ENCODE measurements at places on chromosomes 16 and 17.

DNA sequence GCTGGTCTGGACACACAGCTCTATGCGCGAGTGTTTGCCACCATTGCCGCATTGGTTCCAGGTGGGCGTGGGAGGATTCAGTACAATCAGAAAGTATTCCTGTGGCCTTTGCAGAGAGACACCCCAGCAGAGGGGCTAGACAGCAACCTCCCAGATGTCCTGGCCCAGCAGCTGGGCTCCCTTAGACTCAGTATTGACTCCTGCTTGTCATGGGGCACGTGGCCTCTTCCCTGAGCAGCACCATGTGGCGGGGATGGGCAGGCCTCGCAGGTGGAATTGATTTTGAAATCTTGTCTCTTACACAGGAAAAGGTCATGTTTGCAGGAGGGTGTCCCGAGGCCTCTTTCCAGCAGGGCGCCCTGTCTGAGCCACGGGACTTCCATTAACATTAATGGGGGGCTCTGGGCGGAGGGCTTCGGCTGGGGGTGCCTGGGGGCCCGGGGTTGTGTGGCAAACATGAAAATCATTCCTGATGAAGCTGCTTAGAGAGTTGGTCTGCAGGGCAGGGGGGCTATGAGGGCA lies 96.4 kb downstream of the C16orf78 start:
- no peak for DNase-seq

- no peak for DNase-seq
Measured at GRCh38 chr16:53964145-53964790, 260.3 kb downstream of the FTO start.

DNA sequence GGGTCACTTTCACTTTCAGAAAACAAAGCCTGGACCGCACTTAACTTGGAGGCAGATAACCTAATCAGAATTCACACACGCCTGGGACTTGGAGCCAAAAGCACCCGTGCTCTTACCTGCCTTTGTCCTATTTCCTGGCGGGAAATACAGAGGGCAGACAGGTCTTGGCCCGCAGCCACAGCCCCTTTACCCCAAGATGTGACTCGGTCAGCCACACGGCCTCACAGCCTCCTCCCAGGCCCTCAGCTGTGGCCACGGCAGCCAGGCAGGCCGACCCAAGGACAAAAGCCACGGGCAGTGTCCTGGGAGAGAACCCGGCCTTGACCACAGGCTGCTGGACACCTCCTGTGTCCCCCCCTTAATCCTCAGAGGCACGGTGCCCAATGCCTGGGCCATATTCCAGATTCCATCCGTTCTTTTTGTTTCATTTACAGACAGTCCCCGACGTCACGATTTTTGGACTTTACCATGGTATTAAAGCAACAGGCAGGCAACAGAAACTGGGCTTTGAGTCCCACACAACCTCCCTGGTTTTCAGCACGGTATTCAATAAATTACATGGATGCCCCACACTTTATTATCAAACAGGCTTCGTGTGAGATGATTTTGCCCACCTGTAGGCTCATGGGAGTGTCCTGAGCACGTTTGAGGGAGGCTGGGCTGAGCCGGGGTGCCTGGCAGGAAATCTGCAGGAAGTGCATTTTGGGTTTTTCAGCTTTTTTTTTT lies 30.1 kb upstream of the GAA start:
- DNase-seq = no peak

GRCh38 chr17:58755577-58756245 lies at the start of gene PPM1E:
Gene PPM1E, plus strand, starts transcription at chr17:58755854.
- peak; percentile 7 for DNase-seq

- no peak for DNase-seq
Measured at GRCh38 chr17:79678091-79678735, 52.5 kb upstream of the ENPP7 start.

- no peak for DNase-seq
Measured at GRCh38 chr17:76309461-76309860, 1.4 kb upstream of the QRICH2 start.

- DNase-seq = no peak
Measured at GRCh38 chr16:31479751-31480150, 3.2 kb upstream of the SLC5A2 start.

DNA sequence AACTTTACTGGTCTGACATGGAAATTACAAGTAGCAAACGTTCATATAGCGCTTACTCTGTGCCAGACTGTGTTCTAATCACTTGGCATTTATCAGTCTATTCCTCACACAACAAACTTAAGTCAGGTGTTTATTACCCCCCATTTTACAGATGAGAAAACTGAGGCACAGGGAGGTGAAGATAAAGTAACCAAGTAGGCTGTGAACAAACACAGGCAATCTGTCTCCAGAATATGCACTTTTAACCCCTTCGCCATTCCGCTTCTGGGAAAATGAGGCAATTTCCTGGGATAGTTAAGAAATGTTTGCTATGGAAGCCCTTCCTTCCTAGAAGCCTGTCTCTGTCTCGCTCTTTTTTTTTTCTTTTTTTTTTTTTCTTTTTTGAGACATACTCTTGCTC lies 12.2 kb upstream of the CXCL16 start:
- no peak for DNase-seq

- DNase-seq = no peak
Measured at GRCh38 chr16:63372815-63373214, 1336.6 kb upstream of the CDH8 start.

DNA sequence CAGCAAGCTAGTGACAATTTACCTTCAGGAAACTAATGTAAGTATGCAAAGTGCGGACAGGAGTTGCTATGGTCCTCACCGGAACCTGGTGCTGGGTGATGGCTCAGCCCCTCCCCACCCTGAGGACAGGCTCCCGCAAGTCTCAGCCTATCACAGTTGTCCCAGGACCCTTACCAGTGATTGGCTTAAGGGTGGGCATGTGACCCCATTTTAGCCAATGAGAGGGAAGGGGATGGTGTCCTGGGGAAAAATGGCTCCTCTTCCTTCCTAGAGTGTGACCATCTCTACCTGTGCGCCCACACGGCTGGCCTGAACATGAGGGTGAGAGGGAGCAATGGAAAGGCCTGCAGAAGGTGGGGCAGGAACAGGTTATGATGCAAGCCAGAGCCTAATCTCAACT lies 80.4 kb downstream of the C16orf78 start:
- no peak for DNase-seq

DNA sequence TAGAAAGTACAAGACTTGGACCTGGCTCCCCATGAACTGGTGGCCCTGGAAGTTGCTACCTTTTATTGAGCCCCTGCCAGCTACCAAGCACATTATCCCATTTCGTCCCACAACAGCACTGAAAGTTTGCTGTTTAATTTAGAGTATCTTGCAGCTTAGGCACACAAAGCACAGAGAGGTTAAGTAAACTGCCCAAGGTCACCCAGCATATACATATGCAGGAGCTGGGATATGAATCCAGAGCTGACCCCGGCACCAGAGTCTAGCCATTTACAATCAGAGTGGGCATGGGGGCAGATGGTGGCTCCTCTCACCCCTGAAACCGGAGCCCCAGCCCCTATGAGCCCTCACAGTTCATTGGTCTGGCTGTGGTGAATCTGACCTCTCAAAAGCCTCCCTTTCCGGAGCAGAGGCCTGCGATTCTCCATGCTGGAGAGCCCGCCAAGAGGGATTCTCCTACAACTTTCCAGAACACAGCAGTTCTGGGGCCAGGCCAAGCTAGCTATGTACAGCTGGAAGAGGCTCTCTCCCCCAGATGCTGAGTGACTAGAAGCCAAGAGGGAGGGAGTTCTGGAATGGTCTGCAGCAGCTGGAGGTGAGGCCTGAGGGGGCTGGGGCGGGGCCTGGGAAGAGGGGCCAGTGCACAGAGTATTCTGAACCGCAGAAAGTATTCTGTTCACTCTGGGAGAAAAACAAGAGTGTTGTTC lies 58.3 kb downstream of the SREBF1 start:
- no peak for DNase-seq

DNA sequence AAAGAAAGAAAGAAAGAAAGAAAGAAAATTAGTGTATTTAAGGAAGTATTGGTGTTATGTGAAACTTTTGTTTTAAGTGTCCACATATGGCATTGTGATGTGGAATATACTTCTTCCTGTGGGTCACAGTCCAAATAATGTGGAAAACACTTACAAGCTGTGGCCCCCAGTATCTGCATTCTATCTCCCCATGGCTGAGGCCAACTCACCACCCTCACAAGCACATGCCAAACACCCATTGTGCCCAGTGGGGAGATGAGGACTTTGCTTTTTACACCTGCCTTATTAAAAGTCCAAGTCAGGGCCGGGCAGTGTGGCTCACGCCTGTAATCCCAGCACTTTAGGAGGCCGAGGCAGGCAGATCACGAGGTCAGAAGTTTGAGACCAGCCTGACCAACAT lies 4.0 kb upstream of the P2RX5 start:
- no peak for DNase-seq

DNA sequence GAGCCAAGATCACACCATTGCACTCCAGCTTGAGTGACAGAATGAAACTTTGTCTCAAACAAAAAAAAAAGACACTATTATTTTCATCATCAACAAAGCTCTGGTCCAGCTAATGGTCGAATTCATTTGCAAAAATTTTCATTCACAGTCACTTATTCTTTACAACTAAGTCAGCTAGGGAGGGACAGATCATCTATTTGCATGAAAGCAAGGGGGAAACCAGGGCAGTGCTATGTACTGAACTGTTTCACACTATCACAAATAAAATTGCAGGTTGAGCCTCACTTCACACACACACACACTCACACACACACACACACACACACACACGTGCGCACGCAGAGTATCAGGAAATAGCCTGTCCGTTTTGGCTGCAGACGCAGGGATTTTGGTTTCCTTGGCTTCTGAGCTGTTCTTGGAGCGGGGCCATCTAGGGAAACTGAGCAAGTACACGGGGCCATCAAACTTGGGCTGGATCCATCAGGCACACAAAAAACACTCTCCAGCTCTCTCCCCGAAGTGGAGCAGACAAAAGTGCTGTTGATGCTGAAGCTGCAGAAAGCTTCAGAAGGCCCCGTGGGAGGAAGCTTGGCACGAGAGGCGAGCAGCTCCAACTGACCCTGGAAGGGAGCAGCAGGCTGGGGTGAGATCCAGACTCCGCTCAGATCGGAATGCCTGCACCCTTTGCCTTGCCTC lies 44.3 kb upstream of the HELZ start:
- no peak for DNase-seq

DNA sequence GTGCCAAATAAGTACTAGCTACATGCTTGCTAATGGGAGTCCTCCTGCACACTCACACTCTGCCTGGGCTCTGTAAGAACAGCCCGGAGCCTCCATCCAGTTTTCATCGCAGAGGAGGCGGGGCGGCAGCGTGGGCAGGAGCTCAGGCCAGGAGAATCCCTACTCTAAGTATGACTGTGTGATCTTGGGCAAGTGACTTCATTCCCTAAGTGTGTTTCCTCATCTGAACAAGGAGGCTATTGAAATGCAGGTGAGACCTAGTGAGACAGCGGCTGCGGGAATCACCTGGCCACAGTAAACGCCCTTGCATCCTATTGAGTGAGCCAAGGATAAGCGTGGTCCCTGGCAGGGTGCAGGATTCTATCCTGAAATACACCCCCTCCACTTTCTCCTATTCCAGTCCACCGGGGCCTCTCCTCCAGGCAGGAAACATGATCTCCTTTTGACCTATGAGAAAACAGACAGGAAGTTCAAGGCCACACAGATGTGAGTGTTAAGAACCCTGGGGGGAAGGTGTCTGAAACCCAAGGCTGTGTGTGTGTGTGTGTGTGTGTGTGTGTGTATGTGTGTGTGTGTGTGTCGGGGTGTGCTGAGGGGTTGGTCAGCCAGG lies 5.2 kb upstream of the RAI1 start:
- DNase-seq = no peak

DNA sequence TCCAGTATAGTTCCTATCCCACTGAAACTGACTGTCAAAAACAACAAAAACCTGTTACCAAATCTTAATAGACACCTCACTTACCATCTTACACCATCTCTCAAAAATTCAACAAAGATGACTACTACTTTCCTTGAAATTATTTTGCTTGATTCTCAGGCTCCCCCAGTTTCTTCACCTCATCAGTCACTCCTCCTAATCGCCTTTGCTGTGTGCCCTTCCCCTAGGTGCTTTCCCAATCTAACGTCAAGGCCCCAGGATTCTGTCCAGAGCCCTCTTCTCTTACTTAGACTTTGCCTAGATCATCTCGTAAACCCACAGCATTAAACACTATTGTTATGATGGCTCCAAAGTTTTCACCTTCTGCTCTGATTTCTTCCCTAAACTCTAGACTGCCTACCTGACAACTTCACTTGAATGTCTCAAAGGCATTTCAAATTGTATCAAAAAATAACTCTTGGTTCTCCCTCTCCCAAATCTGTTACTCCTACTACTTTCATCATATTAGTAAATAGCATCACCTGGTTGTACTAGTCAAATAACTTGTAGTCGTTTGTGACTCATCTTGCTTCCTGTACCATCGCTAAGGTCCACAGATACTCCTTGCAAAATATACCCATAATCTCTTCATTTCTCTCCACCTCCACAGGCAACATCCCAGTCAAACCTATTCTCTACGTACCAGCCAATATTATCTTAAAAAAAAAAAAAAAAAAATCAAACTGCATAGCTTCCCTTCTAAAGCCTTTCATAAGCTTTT lies 18.0 kb downstream of the C16orf87 start:
- no peak for DNase-seq

GRCh38 chr17:48240122-48240521 lies 132.6 kb downstream of the SNX11 start:
- no peak for DNase-seq

DNA sequence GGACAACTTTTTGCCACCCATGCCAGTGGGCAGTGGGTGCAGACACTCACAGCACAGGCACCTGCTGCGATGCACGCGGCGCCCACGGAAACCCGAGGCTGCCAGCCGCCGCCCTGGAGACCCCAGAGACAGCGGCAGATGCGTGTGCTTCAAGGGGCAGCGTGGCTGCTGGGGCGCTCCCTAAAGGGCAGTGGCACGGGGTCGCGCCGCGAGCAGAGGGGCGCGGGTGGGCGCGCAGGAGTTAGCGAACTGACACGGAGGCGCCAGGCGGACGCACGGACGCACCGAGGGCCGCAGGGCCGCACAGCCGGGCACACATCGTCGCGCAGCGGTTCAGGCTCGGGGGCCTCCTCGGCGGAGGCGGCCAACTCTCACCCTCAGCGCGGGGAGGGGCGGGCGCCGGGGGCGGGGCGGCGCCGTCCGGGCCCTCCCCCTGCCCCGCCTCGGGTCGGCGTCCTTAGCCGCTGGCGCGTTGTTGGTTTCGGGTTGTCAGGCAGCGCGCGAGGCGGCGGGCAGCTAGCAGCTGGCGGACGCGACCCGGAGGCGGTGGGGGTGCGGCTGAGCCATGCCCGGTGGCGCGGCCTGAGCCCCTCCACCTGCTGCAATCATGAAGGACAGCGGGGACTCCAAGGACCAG lies at the start of gene KIF19:
Gene KIF19 (plus strand): TSS at position 484 of the 637 bp plus-strand sequence. CDS start 124 bp downstream, at position 608.
- DNase-seq = no peak

DNA sequence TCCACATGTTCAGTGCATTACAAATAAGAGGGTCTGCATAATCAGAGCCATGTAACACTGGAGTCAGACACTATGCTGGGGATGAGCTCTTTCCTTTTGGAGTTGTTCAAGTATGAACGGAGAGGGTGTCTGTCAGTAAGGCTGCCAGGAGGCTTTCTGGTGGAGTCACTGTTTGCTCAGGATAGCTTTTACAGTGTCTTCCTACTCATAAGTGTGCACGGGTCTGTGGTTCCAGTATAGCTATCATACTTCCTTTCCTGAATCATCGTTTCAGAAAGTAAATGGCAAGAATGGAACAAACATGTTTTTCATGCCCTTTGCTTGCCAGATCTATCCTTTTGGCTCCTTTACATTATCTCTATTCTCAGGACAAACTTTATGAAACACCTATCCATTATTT lies 152.7 kb upstream of the CDH11 start:
- no peak for DNase-seq

All from activated CD4-positive, alpha-beta T cell treated with anti-CD3 and anti-CD28 coated beads, Interleukin-2, amount 50 U/mL, for 24 hours (primary cell).